Stimulated activated CD8-positive, alpha-beta memory T cell treated with anti-CD3 and anti-CD28 coated beads, Interleukin-15, amount 100 ng/mL, for 4 hours (primary cell): ENCODE measurements at places on chromosomes 12 and 14.
A peak's percentile ranks its signal among the peaks of the same experiment; 100 is the strongest.

DNA sequence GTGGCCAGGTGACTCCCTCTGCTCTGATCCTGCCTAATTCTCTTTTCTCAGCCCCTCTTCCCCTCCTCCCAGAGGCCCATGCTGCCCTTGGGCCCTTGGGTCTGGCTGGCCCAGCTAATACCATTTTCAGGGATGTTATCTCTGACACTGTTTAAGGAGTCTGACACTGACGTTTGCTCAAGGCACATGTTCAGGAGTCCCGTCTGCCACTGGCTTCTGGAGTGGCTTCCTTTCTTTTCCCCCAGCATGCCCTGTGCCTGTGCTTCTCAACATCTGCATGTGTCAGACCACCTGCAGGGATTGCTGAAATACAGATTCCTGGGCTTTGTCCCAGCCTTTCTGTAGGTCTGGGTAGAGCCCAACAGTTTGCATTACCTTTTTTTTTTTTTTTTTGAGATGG lies 128.9 kb downstream of the BCL11B start:
- DNase-seq: no peak

- DNase-seq: no peak
These were observed 171.4 kb downstream of the TMTC3 start for GRCh38 chr12:88313554-88313953.

DNA sequence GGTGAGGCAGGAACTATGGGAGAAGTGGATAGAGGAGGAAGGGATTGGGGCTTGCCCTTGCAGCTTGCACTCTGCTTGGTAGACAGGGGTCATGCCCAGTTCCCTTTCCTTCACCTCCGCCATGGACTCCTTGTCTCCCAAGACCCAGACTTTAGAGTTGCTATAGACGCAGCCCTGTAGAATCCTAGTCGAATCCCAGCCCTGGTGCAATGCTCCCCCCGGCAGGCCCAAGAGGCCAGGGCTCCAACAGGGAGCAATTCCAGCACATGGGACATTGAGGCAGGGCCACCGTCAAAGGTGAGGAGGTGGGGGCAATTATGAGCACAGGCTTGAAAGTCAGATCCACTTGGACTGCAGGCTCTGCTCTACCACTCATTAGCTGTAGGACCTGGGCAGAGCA lies 29.5 kb upstream of the BCDIN3D start:
- DNase-seq: no peak

DNA sequence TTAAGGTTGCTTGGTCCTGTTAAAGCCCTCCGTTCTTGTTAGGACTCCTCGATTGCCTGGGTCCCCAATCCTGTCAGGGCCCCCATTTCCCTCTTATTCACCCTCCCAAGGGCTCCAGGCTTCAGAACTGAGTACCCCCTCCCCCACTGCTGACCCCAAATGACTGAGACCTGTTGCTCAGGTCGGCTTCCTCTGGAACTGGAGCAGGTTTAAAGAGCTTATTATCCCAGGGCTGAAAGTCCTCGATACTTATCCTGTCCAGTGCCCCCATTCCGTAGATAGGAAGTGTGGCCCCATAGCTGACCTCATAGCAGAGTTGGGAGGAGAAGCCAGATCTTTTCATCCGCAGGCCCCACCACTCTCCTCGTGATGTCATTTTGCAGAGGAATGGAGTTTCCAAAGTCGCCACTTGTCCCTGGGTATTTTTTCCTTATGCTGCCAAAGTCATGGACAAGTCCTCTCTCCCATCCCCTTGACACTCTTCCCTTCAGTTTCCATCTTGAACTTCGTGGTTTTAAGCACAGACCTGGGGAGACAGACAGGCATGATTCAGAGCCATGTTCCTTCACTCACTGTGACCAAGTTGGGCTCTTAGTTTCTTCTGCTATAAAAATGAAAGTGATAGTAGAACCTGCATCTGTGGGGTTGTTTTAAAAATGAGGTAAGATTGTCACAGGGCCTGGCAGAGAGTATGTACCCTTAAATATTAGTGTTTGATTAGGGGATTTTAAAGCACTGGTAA lies 1.2 kb downstream of the USP30 start:
- DNase-seq: peak; percentile 2

DNA sequence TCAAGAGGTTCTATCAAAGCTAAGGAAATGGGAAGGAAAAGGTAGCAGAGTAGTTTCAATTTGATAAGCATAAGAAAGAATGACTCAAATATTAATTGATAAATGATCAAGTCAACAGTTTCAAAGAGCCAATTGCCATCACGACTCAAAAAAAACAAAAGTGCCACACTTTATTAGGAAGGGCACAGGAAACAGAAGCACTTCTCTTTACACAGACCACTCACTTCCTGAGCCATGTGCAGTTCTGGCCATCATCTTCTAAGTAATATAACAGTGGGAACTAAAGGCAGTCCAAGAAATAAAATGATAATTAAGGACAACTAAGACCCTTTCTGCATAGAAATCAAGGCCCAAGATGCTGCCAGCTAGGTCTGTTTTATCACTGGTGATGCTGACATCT lies 13.2 kb downstream of the TM7SF3 start:
- DNase-seq: no peak

DNA sequence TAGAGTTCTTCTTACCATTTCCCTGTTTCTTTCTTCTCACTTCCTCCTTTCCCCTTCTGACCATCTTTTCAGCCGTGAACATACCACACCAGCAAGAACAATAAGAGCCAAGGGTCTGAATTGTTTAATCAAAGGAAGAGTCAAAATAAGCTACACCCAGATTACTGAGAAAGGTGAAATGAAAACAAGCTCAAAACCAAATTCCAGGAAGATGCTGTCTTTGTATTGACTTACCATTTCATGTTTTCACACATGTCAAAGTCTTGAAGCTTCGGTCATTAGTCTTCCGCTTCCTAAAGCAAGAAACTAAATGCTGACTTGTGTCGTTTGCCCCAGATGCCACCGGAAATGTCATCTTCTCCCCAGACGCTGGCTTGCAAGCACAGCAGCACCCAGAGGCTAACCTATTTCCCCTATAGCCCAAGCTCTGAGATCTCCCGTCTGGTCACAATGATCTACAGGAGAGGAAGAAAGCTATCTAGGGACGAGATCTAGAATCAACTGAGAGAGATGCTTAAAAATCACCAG lies 136.5 kb upstream of the AMIGO2 start:
- no peak for DNase-seq

DNA sequence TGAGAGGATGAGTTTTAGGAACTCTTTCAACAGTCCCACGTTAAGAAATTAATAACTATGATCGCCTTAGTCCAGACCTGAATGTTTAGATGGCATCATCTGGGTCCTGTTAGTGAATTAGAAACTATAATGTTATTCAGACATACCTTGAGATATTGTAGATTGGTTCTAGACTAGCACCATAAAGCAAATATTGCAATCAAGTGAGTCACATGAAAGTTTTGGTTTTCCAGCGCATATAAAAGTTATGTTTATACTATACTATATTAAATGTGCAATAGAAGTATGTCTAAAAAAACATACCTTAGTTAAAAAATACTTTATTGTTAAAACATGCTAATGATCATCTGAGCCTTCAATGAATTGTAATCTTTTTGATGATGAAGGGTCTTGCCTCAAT lies 106.6 kb upstream of the ATP2B1 start:
- DNase-seq: no peak

DNA sequence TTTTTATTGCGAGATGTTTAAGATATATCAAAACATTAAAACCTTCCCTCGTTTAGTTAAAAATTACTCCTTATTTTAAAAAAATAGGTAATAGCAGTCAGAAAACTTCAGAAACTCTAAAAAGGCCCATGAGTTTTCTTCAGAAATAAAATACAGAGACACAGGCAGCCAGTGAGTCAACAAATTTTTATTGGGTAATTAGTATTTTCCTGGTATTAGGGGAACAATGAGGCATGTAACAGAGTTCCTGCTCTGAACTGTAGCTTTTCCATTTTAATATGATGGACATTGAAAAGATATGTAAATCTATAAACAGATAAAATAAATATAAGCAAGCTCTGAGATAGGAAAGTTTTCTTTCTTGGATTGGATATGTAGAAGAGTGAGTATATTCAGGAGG lies 399 bp upstream of the ZNF705A start:
- no peak for DNase-seq

DNA sequence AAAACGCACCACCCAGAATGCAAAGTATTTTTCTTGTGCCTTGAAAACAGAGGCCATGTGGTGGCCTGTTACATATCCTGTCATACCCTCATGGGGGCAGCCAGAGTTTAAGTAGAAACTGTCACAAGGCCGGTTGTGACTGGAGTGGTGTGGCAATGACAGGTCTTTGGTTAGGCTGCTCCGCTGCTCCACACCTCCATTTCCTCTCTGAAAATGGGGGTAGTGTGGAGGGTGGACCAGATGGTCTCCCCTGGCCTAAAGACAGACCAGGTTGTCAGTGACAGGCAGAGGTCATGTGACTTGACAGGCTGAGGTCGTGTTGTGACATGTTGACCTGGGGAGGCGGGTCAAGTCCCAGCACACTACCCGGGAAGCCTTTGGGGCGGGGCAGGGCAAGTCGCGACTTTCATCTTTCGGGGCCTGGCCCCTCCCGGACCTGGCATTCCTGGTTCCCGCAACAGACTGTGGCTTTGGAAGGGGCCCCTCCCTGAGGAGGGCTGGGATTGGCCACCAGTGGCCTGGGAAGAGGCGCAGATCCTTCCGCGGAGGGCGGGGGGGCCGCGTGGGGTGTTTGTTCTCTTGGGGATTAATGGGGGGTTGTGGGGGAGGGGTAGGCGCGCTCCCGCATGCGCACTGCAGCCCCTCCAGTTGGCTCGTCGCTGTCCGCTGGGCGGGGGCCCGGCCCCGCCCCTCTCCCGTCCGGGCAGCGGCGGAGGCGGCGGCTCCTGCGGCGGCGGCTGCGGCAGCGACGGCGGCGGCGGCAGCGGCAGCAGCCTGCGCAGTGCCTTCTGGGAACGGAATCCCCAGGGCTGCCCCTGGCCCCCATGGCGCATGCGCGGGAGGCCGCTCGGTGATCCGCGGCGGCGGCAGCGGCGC lies at the start of gene MBD6:
Gene MBD6, plus strand, starts transcription at position 814 of the 876 bp plus-strand sequence. CDS start 1,480 bp downstream, outside the sequence.
- peak; percentile 72 for DNase-seq

DNA sequence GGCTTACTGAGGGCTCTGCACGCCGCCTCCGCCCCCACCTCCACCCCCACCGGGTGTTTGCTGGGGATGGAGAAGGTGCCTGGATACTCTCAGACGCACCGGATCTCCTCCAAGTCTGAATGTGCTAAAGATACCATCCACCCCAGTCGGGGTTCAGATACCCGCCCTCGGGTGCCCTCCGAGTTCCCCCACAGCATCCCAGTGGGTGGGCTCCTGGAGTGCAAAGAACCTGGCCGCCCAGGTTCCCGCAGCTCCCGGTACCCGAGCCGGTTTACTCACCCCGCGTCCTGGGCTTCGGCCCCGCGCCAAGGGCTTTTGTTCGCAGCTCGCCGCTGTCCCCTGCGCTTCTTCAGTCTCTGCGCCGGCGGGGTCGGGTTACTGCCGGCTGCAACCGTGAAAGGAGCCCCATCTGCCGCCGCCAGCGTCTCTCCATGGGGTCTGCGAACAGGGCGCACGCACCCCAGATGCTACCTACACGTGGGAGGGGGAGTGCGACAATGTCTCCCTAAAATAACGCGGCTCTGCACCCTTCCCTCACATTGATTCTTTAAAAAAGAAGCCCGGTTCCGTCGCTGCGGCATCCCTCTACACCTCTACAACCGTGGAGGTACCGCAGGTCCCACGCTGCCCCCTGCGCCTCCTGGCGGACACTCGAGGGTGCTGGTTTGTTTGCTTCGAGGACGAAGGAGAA lies at the start of gene CCDC177:
Gene CCDC177, minus strand, starts transcription at position 609 of the 691 bp plus-strand sequence. CDS start 1,249 bp downstream, outside the sequence.
- DNase-seq: peak; percentile 51
